DND-41 (cell line): ENCODE measurements at places on chromosomes 5 and 9.

- peak overlapping the region; percentile 35 for H3K4me3 ChIP-seq
- peak overlapping the region; percentile 79 for H3K27ac ChIP-seq
- H3K36me3 ChIP-seq = 0 out of 2 replicates have a peak, but pooled peaks cover 3% of the 10 kb centered on the region
- no peaks in the 10 kb centered on the region for H3K27me3 ChIP-seq
- DNase-seq = no peak
Measured at GRCh38 chr5:55634209-55634805, 77.8 kb downstream of the SLC38A9 start.

- no peaks in the 10 kb centered on the region for H3K27me3 ChIP-seq
- no peak overlapping the region for H3K4me3 ChIP-seq
- no peak overlapping the region for H3K27ac ChIP-seq
- H3K36me3 ChIP-seq = no peaks in the 10 kb centered on the region
Measured at GRCh38 chr5:9841516-9842170, 211.5 kb upstream of the TAS2R1 start.

DNA sequence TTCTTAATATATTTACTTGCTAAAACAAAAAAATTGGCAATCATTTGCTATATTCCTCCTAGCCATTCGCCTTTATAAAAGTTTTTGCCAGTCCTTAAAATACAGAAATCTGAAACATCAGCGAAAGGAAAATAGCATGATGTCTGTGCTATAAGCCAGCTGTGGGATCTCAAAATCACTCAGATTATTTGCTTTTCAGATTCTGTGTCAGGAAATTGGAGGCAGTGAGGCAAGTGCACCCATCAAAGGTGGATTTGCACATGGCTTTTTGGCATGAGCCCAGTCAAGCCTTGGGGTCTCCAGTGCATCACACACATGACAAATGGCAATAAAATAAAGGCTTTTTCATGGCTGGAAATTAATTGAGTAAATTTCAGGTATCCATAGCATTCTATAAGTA is 196.8 kb upstream of the DAPK1 start:
- H3K4me1 ChIP-seq = no peaks in the 10 kb centered on the region
- H3K27ac ChIP-seq = no peak overlapping the region
- H3K27me3 ChIP-seq = no peaks in the 10 kb centered on the region

DNA sequence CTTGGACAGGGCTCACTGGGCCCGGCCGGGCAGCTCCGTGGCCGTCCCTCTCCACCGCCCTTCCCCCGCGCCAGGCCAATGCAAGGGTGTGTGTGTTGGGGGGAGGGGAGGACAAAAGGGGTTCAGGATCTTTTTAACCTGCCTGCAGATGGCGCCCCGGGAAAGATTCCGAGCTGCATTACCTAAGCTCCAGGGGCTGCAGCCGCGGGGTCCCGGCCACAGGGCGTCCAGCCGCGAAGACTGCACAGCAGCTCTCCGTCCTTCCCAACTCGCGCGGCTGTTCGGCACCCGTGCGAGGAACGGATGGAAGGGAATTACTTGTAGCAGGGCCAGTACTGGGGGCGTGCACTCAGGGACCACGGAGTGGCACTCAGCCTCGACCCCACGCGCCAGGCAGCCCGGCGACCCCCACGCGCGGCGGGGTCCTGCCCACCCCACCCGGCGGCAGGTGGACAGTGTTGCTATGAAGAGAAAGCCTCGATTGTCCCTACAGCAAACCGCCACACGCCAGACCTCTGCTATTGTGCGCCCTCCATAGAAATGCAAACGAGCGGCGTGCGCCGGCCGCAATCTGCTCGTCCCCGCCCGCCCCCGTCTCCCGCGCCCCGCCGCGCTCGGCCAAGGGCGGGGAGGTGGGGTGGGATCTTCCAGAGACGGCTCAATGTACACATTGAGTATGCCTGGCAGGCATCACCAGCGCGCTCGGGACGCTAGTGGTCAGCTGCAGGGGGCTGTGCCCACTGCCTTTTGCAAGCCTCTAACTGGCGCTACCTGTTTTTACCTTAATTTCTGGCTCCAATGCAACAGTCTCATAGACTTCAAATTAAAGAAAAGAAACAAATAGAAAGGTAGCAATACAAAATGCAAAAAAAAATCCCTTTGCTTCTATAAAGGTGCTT is 796 bp upstream of the GADD45G start:
- DNase-seq = no peak
- H3K4me1 ChIP-seq = peaks cover 38% of the 10 kb centered on the region
- no peaks in the 10 kb centered on the region for H3K36me3 ChIP-seq
- H3K27me3 ChIP-seq = peaks cover 26% of the 10 kb centered on the region
- H3K27ac ChIP-seq = no peak overlapping the region
- H3K4me3 ChIP-seq = no peak overlapping the region

GRCh38 chr5:38104497-38105230 is 153.7 kb upstream of the EGFLAM start:
- H3K4me1 ChIP-seq = peaks cover 5% of the 10 kb centered on the region; the same call in 1 of the 2 replicates
- DNase-seq = peak; percentile 23
- no peaks in the 10 kb centered on the region for H3K27me3 ChIP-seq
- no peak overlapping the region for H3K27ac ChIP-seq
- H3K36me3 ChIP-seq = no peaks in the 10 kb centered on the region
- H3K4me3 ChIP-seq = no peak overlapping the region

- no peaks in the 10 kb centered on the region for H3K27me3 ChIP-seq
- DNase-seq = no peak
- H3K36me3 ChIP-seq = no peaks in the 10 kb centered on the region
- H3K27ac ChIP-seq = no peak overlapping the region
- H3K4me1 ChIP-seq = no peaks in the 10 kb centered on the region
Measured at GRCh38 chr9:11192993-11193392, 580.2 kb upstream of the PTPRD start.

GRCh38 chr5:156178117-156178516 is 148.8 kb upstream of the SGCD start:
- H3K27ac ChIP-seq = no peak overlapping the region
- H3K4me3 ChIP-seq = no peak overlapping the region
- no peaks in the 10 kb centered on the region for H3K4me1 ChIP-seq
- no peaks in the 10 kb centered on the region for H3K36me3 ChIP-seq
- peaks cover 9% of the 10 kb centered on the region for H3K27me3 ChIP-seq

GRCh38 chr5:137737349-137738131 is 1.7 kb upstream of the KLHL3 start:
- peaks cover 27% of the 10 kb centered on the region for H3K4me1 ChIP-seq
- no peak overlapping the region for H3K27ac ChIP-seq
- no peak overlapping the region for H3K4me3 ChIP-seq
- no peak for DNase-seq

- H3K27ac ChIP-seq = no peak overlapping the region
- DNase-seq = no peak
- no peak overlapping the region for H3K4me3 ChIP-seq
- H3K36me3 ChIP-seq = no peaks in the 10 kb centered on the region
Measured at GRCh38 chr5:115737452-115737851, 79.0 kb downstream of the CDO1 start.

GRCh38 chr5:178548746-178549145 is 41.4 kb downstream of the COL23A1 start:
- no peaks in the 10 kb centered on the region for H3K27me3 ChIP-seq
- DNase-seq = no peak
- no peak overlapping the region for H3K27ac ChIP-seq
- H3K36me3 ChIP-seq = no peaks in the 10 kb centered on the region
- H3K4me1 ChIP-seq = peaks cover 7% of the 10 kb centered on the region; the same call in 1 of the 2 replicates

- no peak overlapping the region for H3K4me3 ChIP-seq
- no peaks in the 10 kb centered on the region for H3K36me3 ChIP-seq
- no peaks in the 10 kb centered on the region for H3K27me3 ChIP-seq
- no peak overlapping the region for H3K27ac ChIP-seq
Measured at GRCh38 chr5:32713361-32713769, 2.2 kb downstream of the NPR3 start.

DNA sequence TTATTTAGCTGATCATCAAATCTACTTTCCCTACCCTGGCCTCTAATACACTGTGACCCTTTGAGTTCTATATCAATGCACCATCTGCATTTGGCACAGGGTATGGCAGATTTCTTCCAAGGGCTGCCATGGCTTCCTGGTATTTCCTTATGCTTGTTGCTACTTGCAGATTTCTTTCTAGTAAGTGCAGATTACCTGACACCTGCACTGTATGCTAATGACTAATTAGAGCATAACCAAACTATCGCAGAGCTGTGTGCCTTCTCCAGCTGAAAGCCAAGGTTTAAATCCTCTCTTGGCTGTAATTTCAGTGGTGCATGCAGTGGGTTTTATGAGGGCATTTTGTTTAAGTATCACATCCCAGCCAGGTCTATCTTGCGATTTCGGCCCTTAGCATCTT is 293.7 kb downstream of the KIF4B start:
- H3K27me3 ChIP-seq = peaks cover 9% of the 10 kb centered on the region
- no peak overlapping the region for H3K27ac ChIP-seq
- H3K36me3 ChIP-seq = no peaks in the 10 kb centered on the region
- no peaks in the 10 kb centered on the region for H3K4me1 ChIP-seq
- no peak for DNase-seq

- H3K27me3 ChIP-seq = no peaks in the 10 kb centered on the region
- no peak for DNase-seq
- H3K36me3 ChIP-seq = no peaks in the 10 kb centered on the region
- no peak overlapping the region for H3K4me3 ChIP-seq
- no peaks in the 10 kb centered on the region for H3K4me1 ChIP-seq
- no peak overlapping the region for H3K27ac ChIP-seq
Measured at GRCh38 chr9:29945012-29945411, 2371.7 kb upstream of the C9orf72 start.

GRCh38 chr5:58919833-58920232 is 337.0 kb downstream of the RAB3C start:
- no peak overlapping the region for H3K4me3 ChIP-seq
- H3K4me1 ChIP-seq = no peaks in the 10 kb centered on the region
- no peaks in the 10 kb centered on the region for H3K36me3 ChIP-seq
- H3K27me3 ChIP-seq = no peaks in the 10 kb centered on the region
- no peak for DNase-seq

GRCh38 chr9:70340572-70340971 is 73.9 kb downstream of the KLF9 start:
- no peak overlapping the region for H3K4me3 ChIP-seq
- H3K36me3 ChIP-seq = peaks cover 28% of the 10 kb centered on the region
- no peak overlapping the region for H3K27ac ChIP-seq
- no peaks in the 10 kb centered on the region for H3K4me1 ChIP-seq

DNA sequence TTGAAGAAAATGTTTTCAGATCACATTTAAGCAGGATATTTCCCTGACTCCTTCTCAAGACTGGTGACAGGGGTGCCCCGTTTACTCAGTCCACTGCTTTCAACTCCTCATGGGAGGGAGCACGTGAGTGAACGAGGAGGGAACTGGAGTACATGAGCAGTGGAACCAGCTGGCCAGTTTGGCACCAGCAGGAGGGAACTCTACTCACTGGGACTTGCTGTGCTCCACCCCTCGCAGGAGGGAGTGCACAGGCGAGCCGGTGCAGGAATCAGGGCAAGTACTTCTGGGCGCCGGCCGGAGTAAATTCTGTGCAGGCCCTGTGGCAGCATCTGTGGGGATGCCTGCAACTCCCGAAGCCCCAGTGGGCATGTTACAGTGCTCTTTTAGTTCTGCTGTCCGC is 1941.1 kb upstream of the C9orf72 start:
- H3K27ac ChIP-seq = no peak overlapping the region
- no peaks in the 10 kb centered on the region for H3K4me1 ChIP-seq
- H3K4me3 ChIP-seq = no peak overlapping the region
- no peaks in the 10 kb centered on the region for H3K27me3 ChIP-seq
- DNase-seq = no peak

DNA sequence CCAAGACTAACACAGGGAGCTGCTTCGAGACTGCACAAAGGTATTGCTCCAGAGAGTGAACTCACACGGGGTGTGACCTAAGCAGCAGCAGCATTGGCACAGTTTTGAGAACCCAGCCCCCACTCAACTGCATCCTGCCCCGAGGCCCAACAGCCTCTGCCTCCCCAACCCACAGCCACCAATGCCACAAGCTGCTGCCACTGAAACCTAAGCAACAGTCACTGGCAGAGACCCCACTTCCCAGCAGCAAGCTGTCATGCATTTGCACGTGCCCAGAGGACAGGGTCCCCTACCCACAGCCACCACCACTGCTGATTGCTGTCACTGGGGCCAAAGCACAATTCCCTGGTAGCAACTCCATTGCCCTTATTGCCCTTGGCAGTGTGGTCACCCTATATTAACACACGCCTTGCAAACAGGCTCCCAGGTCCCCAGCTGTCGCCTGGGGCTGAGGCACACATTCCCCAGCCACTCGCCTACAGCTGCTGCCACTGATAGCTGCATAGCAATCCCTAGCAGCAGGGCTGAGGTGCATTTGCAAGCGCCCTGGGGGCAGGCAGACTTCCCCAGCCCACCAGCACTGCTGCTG is 141.0 kb downstream of the AGTPBP1 start:
- H3K4me3 ChIP-seq = no peak overlapping the region
- H3K4me1 ChIP-seq = peaks cover 11% of the 10 kb centered on the region
- H3K36me3 ChIP-seq = peaks cover 16% of the 10 kb centered on the region; the same call in 1 of the 2 replicates
- H3K27me3 ChIP-seq = no peaks in the 10 kb centered on the region
- H3K27ac ChIP-seq = peak overlapping the region; percentile 41; the same call in 1 of the 2 replicates

GRCh38 chr9:122371846-122372245 is 1.0 kb downstream of the PTGS1 start:
- H3K27ac ChIP-seq = no peak overlapping the region
- no peaks in the 10 kb centered on the region for H3K27me3 ChIP-seq
- no peak overlapping the region for H3K4me3 ChIP-seq
- no peaks in the 10 kb centered on the region for H3K36me3 ChIP-seq
- DNase-seq = no peak

- no peaks in the 10 kb centered on the region for H3K36me3 ChIP-seq
- DNase-seq = no peak
- no peak overlapping the region for H3K4me3 ChIP-seq
- H3K27me3 ChIP-seq = no peaks in the 10 kb centered on the region
- no peak overlapping the region for H3K27ac ChIP-seq
- H3K4me1 ChIP-seq = peaks cover 11% of the 10 kb centered on the region
Measured at GRCh38 chr5:124059200-124059599, 547.2 kb downstream of the CSNK1G3 start.

- no peaks in the 10 kb centered on the region for H3K4me1 ChIP-seq
- no peak overlapping the region for H3K4me3 ChIP-seq
- H3K36me3 ChIP-seq = no peaks in the 10 kb centered on the region
- H3K27ac ChIP-seq = no peak overlapping the region
- no peaks in the 10 kb centered on the region for H3K27me3 ChIP-seq
Measured at GRCh38 chr9:17630531-17630949, 51.7 kb downstream of the SH3GL2 start.

GRCh38 chr5:179769796-179770195 is 24.0 kb upstream of the LTC4S start:
- H3K36me3 ChIP-seq = peaks cover 98% of the 10 kb centered on the region
- no peak overlapping the region for H3K27ac ChIP-seq
- no peak overlapping the region for H3K4me3 ChIP-seq
- no peaks in the 10 kb centered on the region for H3K27me3 ChIP-seq
